HTR-8/SVneo (cell line): ENCODE measurements at places on chromosomes 12 and 14.

DNA sequence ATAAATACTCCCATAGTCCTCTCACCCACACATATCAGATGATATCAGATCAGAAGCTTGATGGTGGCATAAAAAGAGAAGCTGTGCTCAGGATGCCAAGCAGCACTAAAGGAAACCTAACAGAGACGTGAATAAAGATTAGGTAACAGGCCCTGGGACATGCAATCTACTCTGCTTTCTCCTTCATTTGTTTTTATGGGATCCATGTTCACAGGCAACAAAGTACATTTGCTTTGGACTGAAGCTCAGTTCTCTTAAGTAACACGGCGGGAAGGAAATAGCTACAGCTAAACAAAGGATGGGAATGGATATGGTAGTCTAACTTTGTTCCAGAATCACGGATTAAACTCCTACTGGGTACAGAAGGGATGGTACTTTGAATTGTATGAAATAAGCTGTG is 119.5 kb downstream of the TTC7B start:
- no peak for DNase-seq

DNA sequence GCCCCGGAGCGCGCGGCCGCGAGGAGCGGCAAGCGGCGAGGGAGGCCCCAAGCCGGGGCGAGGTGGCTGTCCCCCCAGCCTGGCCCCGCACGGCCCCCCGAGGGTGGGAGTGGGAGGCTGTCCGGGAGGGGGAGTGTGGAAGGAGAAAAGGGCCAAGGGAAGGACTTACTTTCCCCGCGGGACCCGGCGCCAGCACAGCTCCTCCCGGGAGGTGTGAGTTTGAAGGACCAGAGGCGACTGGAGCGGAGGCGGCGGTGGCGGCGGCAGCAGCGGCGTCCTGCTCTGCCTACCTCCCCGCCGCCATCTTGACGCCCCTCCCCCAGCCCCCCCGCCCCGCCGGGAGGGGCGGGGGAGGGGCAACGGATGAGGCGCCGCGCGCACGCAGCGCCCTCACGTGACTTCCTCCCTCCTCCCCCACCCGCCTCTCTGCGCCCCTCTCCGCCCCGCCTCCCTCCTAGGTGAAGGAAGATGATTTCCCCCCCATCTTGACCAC is at the start of gene SBNO1:
SBNO1 (minus strand) TSS at position 316 of the 493 bp plus-strand sequence. CDS start 14,406 bp downstream, outside the sequence.
- peak; percentile 84 for DNase-seq

DNA sequence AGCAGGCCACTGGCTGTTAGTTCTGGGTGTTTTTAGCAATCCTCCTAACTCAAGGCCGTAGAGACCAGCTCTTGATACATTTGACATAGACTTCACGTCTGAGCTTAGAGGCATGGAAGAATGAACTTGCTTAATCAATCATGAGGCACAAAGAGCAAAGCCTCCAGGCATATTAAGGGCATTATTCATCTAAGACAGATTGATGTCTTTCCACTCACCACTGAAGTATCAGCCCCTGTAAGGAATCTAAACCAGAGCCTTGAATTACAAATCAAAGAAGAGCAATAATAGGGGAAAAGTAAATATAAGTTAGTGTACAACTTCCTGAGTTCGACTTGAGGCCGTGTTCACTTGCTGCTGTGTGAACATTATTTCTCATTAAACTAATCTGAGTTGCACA is 1470.7 kb downstream of the AACS start:
- DNase-seq: no peak

DNA sequence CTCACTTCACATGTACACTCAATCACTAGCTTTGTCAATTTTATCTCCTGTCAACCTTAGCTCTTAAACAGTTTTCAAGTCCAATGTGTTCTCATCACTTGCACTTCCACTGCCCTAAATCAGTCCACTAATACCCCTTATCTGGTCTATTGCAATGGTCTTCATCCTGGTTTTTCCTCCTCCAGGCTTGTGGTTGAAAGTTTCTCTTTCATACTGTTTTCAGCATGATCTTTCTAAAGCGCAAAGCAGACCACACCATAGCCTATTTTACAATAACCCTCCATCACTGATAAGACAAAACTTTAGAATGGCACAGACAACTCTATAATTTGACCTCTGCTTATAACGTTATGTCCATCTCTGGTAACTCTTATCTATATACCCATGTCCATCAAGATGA is 62.0 kb upstream of the DDHD1 start:
- no peak for DNase-seq
